Stomach (tissue), 19 donors: ENCODE measurements at places on chromosomes 6 and 20.

DNA sequence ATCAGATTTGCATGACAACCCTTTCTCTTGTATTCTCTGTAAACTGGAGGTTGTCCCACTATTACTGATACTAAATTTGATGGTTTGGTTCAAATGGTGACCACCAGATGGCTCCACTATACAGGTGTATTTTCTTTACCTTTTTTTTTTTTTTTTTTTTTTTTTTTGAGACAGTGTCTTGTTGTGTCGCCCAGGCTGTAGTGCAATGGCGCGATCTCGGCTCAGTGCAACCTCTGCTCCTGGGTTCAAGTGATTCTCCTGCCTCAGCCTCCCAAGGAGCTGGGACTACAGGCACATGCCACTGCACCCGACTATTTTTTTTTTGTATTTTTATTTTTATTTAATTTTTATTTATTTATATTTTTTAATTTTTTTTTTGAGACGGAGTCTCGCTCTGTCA lies 6.6 kb upstream of the WTAP start:
- peak; percentile 79 for DNase-seq

DNA sequence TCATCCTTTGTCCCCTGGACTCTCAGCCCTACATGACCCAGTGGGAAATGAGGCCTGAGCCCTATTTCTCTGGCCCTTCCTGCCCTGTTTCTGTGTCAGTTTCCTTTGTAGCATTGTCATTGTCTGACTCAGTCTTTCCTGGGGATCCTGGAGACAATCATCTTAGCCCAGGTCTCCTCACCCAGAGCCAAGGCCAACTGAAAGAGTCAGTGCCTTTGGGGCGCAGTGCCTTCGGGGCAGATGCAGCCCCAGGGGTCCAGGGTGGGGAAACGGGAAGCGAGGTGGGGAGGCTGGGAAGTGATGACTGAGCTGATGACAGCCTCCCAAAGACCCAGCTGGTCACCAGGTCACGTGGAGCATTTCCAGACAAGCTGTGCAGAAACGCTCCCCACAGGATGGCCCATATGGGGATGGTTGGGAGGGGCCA lies 93.3 kb upstream of the SULF2 start:
- no peak for DNase-seq

- peak; percentile 92 for DNase-seq
Measured at GRCh38 chr20:54649511-54649962, 174.1 kb downstream of the DOK5 start.

- DNase-seq: peak; percentile 59
Measured at GRCh38 chr20:31698803-31699718, 23.6 kb downstream of the BCL2L1 start.

- DNase-seq: no peak
Measured at GRCh38 chr6:144077871-144078270, 17.5 kb downstream of the SF3B5 start.

- no peak for DNase-seq
Measured at GRCh38 chr6:112595841-112596240, 248.7 kb downstream of the RFPL4B start.

GRCh38 chr20:41616228-41616627 lies 1.9 kb downstream of the CHD6 start:
- no peak for DNase-seq
